CD4-positive, alpha-beta T cell treated with Interleukin-12 subunit alpha and Interleukin-12 subunit beta, for 1 hour (primary cell): ENCODE measurements at places on chromosomes 1 and 21.

DNA sequence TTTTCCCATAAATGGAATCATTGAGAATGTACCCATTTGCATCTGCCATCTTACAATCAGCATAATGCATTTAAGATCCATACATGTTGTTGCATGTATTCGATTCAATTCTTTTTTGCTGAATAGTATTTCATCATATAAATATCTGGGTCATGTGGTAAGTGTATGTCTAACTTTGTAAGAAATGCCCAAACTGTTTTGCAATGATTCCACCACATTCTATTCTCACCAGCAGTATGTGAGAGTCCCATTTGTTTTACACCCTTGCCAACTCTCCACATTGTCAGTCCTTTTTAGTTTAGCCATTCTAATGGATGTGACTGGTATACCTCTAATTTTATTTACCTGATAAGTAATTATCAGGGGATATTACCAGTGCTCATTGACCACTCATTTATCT, 115.8 kb upstream of the PBX1 start:
- DNase-seq, result no peak

DNA sequence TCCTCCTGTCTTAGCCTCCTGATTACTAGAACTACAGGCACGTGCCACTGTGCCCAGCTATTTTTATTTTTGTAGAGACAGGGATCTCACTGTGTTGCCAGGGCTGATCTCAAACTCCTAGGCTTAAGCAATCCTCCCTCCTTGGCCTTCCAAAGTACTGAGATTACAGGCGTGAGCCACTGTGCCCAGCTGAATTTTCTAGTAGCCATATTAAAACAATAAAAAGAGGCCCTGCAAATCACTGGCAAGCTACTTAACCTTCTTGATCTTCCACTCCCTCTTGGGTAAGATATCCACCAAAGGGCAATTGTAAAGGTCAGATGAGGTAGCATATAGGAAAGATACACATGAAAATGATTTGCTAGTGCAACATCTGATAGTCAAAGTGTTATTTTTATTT, 65.6 kb upstream of the SRSF10 start:
- DNase-seq, result no peak

- DNase-seq, result no peak
Measured at GRCh38 chr21:16071761-16072160, 342.0 kb downstream of the USP25 start.

- no peak for DNase-seq
Measured at GRCh38 chr1:46012236-46012635, 120.2 kb downstream of the PIK3R3 start.

- DNase-seq, result peak; percentile 82
Measured at GRCh38 chr21:44297525-44298290, 2.1 kb upstream of the PFKL start.

- DNase-seq, result no peak
Measured at GRCh38 chr21:18089786-18090185, 154.8 kb upstream of the CHODL start.

- DNase-seq, result no peak
Measured at GRCh38 chr21:34864370-34865149, 184.5 kb downstream of the RUNX1 start.

GRCh38 chr21:35057428-35057827, 8.3 kb upstream of the RUNX1 start:
- no peak for DNase-seq
